Left kidney (tissue), 8 donors: ENCODE measurements at places on chromosomes 7 and 10. TPM values are rescaled to one million over a fixed set of nuclear protein-coding genes. Genes with fewer than 3 reads are reported as not detected.

NKX1-2 gene
- polyA plus RNA-seq = not detected

GPER1 gene
- polyA plus RNA-seq = 5.5 TPM

GPR15LG gene
- polyA plus RNA-seq = 0.52 TPM

PSD gene
- 9.3 TPM for polyA plus RNA-seq

NRCAM gene
- 27.3 TPM for polyA plus RNA-seq

RBP3 gene
- polyA plus RNA-seq = 0.10 TPM

ERVW-1 gene
- 2.7 TPM for polyA plus RNA-seq

EMX2 gene
- polyA plus RNA-seq = 177 TPM

LIPK gene
- not detected for polyA plus RNA-seq

LMBR1 gene
- polyA plus RNA-seq = 49.8 TPM

TMEM225B gene
- 2.3 TPM for polyA plus RNA-seq

GTF2IRD2 gene
- polyA plus RNA-seq = 44.1 TPM

FRMD4A gene
- polyA plus RNA-seq = 85.8 TPM

CYP2E1 gene
- 2.8 TPM for polyA plus RNA-seq

TEX36 gene
- not detected for polyA plus RNA-seq

PTPN20 gene
- polyA plus RNA-seq = 7.3 TPM

CRYGN gene
- polyA plus RNA-seq = 4.4 TPM

ASIC3 gene
- 2.3 TPM for polyA plus RNA-seq

FKBP6 gene
- 0.60 TPM for polyA plus RNA-seq

PNLIPRP3 gene
- polyA plus RNA-seq = not detected
